RCC 7860 (cell line): ENCODE measurements at places on chromosomes 11 and 22.

DNA sequence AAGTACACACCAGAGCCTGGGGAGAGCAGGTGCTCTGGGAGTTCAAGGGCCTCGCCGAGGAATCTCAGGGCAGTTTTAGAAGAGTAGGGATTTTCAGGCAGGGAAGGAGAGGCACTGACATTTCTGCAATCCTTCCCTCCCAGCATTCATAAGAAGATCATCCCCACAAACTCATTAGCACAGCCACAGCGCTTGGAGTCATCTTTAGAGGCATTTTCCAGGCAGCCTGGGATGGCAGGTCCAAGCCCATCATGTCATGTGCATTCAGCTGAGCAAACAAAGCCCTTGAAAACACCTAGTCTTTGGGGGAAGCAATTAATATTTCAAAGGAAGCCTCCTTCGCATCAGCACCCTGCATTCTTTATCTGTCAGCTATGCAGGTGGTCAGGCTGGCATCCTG, 43.8 kb downstream of the MAP6 start:
- DNase-seq = no peak

- no peak for DNase-seq
Measured at GRCh38 chr11:119486691-119487259, 63.8 kb upstream of the THY1 start.

DNA sequence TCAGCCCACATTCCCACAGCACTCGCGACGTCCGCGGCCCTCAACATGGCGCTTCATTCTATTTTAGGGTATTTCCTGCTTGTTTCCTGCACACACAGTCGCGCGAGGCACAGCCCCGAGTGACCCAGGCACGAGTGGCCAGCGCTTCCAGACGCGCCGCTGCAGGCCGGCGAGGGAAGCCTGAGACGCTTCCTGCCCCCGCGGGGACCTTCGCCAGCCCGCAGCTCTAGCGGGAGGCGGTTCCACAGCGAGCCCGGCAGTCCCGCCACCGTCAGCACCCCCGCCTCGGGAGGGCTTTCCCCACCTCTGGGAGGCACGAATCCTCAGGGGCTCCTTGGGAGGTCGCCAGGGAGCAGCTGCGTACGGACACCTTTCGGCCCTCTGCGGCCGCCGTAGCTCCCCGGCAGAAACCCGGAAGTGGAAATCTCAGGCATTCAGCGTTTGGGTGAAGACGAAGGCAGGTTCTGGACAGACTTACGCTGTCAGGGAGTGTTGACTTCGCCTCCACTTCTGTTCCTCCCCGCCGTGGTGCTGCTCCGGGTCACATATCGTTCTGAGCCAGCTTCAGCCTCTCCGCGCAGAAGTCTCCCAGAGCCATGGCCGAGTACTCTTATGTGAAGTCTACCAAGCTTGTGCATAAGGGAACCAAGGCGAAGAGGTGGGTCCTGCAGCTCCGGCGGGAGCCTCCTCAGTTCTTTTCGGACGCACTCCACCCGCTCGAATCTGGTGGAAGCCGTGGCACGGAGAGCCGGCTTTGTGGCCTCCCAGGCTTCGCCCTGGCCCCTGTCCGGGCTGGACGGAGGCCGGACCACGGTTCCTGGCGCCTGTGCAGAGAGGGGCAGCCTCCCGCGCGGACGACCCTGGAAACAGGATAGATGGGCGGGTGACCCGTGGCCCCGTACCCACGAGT, 2925.9 kb upstream of the OR11H1 start:
- DNase-seq = no peak

DNA sequence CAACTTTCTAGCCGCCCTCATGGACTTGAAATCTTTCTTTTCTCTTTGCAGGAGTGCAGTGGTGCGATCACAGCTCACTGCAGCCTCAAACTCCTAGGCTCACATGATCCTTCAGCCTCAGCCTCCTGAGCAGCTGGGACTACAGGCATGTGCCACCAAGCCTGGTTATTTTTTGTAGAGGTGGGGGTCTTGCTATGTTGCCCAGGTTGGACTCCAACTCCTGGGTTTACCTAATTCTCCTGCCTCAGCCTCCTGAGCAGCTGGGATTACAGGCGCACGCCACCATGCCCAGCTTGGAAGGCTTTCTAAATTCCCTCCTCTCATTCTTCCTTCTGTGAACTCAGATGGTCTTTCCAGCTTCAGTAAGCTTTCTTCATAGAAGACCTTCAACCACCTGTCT, 4.7 kb upstream of the APOA1 start:
- no peak for DNase-seq

DNA sequence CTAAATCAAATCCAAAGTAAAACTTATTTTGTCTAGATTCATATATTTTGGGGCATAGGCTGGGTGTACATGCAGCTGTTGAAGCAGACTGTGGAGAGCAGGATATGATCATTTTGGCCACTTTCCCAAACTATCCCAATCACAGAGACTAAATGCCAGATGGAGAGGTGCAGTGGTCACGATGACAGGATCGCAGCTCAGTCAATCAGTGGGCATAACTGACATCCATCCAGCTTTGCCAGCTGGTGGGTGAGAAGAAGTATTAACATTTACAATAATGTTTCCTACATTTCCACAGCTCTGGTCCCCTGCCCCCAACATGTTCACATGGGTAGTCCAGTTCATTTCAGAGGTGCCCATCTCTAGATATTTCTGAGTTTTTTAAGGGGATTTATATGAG, 255.5 kb upstream of the SESN3 start:
- DNase-seq = no peak

GRCh38 chr11:6414874-6415328, 4.0 kb downstream of the APBB1 start:
- no peak for DNase-seq

- no peak for DNase-seq
Measured at GRCh38 chr11:32427935-32428664, 7.2 kb downstream of the WT1 start.

DNA sequence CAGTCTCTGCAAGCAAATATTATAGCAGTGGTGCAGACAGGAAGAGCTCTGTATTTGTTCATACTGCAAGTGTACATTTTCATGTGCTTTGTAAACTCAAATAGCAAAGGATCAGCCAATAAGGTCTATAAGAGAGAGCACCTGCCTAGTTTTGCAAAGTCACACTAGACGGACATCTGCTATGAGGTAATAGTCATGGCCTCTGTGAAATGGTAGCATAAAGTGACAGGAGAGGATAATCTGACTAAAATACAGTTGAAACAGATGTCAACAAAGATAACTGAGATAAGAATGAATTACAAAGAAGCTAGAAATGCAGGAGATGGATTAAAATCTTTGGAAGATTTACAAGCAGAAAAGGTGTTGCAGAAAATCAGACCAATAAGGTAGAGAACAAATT, 70.6 kb upstream of the SPON1 start:
- DNase-seq = no peak
